HuH-7 (cell line): ENCODE measurements at places on chromosomes 12 and 14.

- no peak for DNase-seq
Observed at GRCh38 chr12:29212682-29213403, 63.8 kb downstream of the FAR2 start.

GRCh38 chr12:72547573-72547972, 275.4 kb downstream of the TRHDE start:
- no peak for DNase-seq

DNA sequence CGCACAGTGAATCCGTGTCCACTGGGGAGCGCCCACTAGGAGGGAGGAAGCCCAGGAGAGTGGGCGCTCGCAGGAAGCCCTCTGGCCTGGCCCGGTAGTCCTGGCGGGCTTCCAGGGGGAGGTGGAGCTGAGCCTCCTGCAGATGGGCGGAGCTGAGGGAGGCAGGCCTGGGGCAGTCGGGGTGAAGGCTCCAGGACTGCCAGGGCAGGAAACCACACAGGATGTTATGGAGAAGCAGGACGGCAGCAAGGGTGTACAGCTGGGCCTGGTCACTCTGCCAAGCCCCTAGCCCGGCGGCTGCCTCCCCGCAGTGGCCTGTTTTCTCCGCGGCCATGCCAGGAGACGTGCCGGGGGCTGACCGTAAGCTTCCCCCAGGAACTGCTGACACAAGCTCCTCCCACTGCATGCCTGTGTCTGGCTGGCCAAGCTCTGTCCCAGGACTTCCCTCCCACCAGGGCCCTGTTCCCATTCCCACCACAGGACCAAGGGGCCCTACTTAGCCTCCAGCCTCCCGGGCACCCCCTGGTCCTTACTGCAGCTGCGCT, 143.4 kb upstream of the C14orf180 start:
- DNase-seq: no peak

GRCh38 chr12:54605138-54605970, 16.9 kb upstream of the PPP1R1A start:
- no peak for DNase-seq

DNA sequence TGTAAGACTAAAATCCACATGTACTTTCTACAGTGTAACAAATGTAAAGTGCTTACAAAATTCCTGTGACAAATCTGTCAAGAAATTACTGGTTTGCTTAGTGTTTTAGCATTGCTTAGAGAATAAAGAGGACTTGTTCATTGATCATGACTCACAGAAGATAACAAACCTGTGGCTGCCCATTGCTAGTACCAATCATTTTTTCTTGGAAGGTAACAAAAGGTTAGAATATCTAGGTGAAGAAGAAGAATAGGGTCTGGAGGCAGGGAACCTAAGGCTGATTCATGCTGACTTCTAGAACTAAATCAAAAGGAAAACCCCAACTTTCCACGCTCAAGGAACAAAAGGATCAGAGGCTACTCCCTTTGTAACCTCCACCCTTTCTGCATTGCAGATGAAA, 232.7 kb upstream of the ABCD2 start:
- no peak for DNase-seq
